ENCODE measurements at places on chromosomes 5 and 9.

GRCh38 chr9:129838707-129839259 lies 3.5 kb downstream of the USP20 start:
- DNase-seq = no peak

DNA sequence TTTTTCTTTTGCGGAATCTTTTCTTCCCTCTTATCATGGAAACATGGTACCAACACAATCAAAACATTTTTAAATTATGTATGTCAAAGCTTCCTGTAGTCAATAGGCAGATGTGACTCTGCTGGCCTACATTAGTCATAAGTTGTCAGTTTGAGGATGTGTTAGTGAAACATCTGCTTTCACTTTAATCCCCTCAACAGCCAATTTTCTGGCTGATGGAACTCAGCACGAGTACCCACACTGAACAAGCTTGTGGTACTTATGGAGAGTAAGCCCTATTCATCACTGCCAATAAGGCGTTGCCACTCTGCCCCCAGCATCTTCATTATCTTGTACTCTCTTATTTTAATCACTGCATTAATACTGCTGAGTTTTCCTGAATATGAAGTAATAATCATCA lies 1034.4 kb downstream of the CDH9 start:
- no peak for DNase-seq

- DNase-seq = no peak
These were observed 266.4 kb upstream of the IRX4 start for GRCh38 chr5:2149195-2149539.

DNA sequence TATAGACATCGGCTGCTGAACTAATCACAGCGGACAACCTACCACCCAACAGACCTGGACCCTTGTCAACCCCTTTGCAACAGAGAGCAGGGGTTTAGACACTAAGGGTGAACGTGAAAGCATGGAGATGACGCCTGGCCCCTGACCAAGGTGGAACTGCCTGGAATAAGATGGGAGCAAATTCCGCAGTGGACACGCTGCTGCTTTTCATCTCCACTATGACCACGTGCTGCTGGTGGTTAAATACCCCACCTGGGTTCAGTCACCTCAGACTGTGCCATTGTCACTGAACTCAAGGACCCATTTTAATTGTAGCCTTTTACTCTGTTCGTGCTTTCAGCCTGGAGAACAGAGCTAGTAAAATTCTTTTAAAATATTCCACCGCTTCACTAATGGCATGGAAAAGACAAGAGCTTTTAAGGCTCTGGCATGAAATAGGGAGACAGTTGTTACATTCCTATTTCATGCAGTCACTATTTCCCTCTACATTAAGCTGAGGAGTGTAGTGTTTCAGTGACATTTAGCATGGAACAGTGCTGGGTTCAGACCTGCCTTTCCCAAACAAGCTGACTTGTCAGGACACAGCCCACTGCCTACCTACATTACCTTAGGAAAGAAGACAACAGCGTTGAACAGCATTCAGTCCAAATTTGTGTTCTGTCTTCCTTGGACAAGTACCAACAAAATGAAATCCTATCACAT lies 96.8 kb downstream of the ANKRD18B start:
- no peak for DNase-seq

DNA sequence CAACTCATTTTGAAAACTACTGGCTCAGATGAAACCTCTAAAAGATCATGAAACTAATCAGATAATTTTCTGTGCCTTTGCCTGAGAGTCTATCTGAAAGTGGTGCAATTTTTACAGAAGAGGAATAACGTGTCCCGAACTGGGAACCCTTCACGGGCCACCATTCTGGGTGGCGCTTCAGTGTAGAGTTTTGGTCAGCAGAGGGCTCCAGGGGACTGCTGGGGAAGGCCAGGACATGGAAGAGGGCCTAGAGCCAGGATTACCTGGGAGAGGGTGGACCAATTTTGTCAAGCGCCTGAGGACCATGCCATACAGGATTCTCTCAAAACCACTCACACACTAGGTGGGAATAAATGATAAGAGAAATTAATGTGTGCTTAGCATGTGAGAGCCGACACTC lies 49.7 kb upstream of the PLEKHG4B start:
- DNase-seq = no peak

DNA sequence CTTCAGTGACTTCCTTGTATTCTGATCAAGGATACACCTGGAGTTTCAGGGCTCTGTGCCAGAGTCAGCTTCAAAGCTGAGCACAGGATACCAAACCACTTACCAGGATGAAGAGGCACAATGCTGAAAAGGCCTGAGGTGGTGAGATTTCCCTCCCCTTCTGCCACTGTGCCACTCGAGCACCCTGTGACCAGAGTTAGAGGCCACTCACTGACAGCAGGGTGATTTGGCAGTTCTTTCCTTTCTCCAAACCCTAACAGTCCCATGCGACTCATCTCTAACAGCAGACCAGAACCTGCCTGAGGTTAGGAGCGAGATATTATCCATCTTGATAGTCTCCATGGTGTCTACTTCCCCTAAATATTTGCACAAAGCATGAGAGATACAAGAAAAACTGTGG lies 1.8 kb downstream of the PLGRKT start:
- DNase-seq = no peak

DNA sequence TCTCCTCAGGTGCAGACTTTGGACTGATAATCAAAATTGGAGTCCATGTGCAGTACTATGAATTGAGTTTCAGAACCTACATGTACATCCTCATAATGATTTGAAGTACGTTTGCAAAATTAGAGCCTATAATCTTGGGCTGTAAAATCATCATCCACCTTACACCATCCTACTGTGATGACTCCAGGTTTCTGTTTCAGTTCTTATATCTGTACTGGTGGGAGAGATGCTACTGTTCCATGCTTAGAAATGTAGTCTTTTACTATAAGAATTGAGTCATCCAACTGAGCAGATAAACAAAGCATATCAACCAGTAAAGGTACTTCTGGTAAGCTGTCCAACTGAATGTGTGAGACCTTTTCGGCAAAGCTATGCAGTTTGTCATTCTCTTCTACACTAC lies 586.3 kb upstream of the FAM174A start:
- DNase-seq = no peak

- DNase-seq = no peak
These were observed 61.0 kb downstream of the CTSL start for GRCh38 chr9:87786876-87787275.

GRCh38 chr5:41790038-41790776 lies 80.0 kb downstream of the OXCT1 start:
- no peak for DNase-seq

DNA sequence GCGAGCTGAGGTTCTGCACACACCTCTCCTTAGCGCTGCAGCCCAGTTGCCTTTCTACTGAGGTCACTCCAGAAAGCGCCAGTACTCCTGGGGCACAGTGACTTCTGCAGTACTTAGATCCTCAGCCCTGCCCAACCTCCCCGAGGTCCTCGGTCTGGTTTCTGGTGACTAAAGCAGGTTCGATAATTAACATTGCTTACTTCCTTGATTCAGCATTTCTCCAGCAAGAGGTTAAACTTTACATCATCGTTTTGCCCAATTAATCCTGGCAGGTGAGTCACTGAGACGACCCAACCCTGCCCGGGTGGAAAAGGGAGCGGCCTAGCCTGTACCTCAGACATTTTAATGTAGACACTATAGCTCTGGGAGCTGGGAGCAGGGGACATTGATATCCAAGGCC lies 77.6 kb downstream of the PLAC8L1 start:
- no peak for DNase-seq

DNA sequence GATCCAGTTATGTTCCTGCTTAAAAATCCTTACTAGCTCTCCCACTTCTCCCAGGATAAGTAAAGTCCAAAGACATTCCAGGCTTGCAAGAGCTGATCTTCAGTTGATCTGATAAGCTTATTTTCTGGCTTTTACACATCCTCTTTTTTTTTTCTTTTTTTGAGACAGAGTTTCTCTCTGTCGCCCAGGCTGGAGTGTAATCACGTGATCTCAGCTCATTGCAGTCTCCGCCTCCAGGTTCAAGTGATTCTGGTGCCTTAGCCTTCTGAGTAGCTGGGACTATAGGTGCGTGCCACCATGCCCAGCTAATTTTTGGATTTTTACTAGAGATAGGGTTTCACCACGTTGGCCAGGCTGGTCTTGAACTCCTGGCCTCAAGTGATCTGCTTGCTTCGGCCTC lies 37.3 kb upstream of the PTPN3 start:
- no peak for DNase-seq

DNA sequence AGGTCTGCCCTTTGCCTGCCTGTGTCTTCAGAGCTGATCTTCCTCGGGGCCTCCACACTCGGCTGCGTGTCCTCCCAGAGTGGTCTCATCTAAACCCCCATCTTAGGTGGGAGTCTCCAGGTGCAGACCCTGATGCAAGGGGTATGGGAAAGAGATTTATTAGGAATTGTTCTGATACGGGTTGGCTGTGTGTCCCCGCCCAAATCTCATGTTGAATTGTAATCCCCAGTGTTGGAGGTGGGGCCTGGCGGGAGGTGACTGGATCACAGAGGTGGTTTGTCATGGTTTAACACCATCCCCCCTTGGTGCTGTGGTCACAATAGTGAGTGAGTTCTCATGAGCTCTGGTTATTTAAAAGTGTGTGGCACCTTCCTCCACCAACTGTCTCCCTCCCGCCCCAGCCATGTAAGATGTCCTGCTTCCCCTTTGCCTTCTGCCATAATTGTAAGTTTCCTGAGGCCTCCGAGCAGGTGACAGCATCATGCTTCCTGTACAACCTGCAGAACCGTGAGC lies 208.4 kb downstream of the AOPEP start:
- no peak for DNase-seq

DNA sequence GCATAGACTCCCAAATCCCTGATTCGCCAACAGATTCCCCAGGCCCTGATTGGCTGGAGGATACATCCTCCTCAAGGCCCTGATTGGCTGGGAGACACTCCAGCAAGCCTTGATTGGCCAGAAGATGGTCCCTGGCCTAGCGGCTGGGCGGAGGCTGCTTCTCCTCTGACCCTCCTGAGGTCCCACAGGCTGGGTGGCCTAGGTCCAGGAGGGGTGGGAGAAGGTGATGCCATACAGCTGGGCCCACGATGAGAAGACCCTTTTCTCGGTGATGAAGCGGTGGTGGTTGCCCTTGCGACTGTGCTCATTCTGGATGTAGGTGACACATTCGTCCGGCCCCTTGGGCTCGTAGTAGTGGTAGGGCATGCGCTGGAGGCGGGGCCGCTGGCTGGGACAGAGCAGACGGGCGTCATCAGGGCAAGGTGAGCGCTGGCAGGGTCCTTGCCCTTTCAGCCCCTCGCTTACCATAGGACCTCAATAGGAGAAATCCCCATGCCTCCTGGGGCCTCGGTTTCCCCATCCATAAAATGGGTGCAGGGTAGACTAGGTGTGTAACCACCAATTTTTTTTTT lies 9.0 kb upstream of the AK1 start:
- no peak for DNase-seq

- no peak for DNase-seq
These were observed 8.5 kb upstream of the MRNIP start for GRCh38 chr5:179867079-179867465.

GRCh38 chr9:113701774-113702755 lies 174.0 kb upstream of the ZNF618 start:
- DNase-seq = no peak

DNA sequence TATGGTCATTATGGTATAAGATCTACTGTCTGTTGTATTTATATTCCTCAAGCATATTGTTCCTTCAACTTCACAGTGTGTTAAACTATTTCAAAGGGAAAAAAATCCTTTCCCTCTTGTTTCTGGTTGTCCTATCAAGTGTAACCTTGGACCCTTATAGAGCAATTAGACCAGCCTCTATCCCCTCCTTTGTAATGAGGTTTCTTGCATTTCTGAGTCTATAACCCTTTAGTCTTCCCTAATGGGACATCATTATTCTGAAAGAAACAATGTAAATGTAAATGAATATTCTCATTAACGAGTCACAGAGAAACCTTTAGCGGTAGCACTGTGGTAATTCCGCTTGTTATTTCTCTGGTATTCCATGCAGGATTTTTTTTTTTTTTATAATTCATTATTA lies 197.3 kb downstream of the CNTLN start:
- no peak for DNase-seq

DNA sequence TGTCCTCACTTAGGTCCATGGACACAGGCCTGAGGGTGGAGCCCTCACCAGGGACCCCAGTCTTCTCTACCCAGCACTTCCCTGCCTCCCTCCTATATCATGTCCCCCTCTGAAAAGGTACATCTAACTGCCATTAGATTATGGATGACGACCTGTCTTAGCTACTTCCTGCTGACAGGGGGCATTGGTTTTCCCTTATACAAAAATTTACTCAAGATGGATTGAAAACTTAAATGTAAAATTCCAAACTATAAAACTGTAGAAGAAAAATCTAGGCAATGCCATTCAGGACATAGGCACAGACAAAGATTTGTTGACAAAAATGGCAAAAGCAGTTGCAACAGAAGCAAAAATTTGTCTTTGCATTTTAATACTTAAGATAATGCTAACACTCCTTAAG lies 623.2 kb upstream of the FAM174A start:
- DNase-seq = no peak
